NCI-H345 (cell line): ENCODE measurements at places on chromosomes 5 and 9.

GRCh38 chr5:57306359-57306758 lies 132.5 kb downstream of the GPBP1 start:
- no peak for DNase-seq

DNA sequence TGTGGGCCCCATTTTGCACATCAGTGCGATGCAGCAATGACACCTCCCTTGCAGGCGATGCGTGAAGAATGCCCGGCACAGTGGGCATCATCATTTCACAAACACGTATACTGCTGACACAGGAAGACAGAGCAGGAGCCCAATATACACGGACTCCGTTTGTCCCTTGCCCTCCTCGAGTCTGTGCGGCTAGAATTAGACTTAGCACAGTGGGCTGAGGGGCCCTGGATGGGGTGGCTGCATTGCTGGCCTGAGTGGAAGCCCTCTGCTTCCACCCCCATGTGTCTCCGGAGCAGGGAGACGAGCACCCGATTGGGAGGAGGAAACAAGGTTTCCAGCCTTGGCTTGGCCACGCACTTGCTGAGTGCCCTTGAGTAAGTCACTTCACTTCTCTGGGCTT lies 40.8 kb downstream of the GSN start:
- DNase-seq = no peak

DNA sequence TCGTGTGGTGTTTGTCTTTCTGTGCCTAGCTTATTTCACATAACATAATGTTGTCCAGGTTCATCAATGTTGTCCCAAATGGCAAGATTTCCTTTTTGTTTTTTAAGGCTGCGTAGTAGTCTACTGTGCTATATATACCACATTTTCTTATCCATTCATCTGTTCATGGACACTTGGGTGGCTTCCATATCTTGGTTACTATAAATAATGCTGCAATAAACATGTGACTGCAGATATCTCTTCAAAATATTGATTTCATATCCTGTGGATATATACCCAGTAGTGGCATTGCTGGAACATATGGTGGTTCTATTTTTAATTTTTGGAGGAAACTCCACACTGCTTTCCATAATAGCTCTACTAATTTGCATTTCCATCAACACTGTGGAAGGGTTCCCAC lies 25.5 kb upstream of the CCNH start:
- DNase-seq = no peak

GRCh38 chr5:132225165-132226032 lies 2.3 kb downstream of the P4HA2 start:
- DNase-seq = peak; percentile 85

DNA sequence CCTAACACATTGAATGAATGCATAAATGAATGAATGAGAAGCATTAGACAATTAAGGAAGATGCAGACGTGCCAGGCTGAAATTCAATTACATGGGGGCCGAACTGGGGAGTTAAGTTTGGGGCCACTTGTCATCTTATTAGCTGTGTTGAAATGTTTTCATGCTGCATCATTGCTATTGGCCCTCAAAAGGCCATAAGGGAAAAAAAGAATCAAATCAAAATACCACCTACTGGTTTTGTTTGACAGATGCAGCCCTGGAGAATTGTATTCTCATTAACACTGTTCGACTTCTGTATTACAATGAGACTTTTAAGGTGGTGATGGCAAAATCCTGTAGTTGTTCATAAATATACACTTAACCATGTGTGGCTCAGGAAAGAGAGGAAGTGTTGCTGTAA lies 38.4 kb downstream of the UBE2QL1 start:
- DNase-seq = no peak
